ENCODE measurements at places on chromosomes 13 and 19.

DNA sequence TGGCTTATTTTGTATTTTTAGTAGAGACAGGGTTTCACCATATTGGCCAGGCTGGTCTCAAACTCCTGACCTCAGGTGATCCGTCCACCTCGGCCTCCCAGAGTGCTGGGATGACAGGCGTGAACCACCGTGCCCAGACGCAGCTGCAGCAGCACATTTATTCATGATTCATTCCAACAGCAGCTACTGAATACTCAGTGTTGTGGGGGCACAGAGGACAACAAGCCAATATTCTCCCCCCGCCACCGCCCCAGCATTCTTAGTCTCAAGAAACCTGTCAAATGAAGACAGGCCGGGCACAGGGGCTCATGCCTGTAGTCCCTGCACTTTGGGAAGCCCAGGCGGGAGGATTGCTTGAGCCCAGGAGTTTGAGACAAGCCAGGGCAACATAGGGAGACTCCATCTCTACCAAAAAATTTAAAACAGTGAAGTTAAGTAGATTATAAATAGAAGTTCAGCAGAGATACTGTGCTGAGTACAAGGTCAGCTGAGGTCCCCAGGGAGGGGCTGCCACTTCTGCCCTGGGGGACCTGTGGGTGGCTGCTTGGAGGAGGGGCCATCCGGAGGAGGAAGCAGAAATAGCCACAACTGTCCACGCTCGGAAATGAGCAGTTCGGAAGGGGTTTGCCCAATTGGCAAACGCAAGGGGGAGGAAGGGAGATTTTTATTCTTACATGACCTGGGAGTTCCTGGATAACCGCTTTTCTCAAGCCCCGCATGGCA lies 4.3 kb downstream of the DOT1L start:
- no peak for DNase-seq

- DNase-seq: no peak
Measured at GRCh38 chr13:91185294-91185863, 162.1 kb upstream of the MIR17HG start.

GRCh38 chr13:79812070-79812850 lies 331.3 kb downstream of the NDFIP2 start:
- no peak for DNase-seq

- no peak for DNase-seq
Measured at GRCh38 chr19:1251330-1252220, 3.2 kb downstream of the MIDN start.

DNA sequence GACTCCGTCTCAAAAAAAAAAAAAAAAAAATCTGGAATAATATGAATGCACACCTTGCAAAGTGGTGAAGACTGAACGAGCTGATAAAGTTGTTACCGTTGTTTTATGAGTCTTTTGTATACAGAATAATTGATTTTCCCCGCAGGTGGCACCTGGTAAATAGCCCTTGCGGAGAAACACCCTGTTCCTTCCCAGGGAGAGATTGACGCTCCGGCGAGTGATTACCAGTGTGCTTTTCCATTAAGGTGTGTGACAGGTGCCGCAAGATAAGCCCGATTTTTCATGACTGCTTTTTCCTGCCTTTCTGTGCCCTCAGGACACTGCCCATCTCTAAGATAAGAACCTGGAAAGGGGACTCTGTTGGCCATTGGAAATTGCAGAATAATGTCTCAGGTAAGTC lies 943 bp downstream of the ZNF302 start:
- no peak for DNase-seq

GRCh38 chr19:34975056-34975455 lies 11.0 kb upstream of the ZNF792 start:
- no peak for DNase-seq

GRCh38 chr13:47081246-47081645 lies 184.4 kb upstream of the HTR2A start:
- no peak for DNase-seq

DNA sequence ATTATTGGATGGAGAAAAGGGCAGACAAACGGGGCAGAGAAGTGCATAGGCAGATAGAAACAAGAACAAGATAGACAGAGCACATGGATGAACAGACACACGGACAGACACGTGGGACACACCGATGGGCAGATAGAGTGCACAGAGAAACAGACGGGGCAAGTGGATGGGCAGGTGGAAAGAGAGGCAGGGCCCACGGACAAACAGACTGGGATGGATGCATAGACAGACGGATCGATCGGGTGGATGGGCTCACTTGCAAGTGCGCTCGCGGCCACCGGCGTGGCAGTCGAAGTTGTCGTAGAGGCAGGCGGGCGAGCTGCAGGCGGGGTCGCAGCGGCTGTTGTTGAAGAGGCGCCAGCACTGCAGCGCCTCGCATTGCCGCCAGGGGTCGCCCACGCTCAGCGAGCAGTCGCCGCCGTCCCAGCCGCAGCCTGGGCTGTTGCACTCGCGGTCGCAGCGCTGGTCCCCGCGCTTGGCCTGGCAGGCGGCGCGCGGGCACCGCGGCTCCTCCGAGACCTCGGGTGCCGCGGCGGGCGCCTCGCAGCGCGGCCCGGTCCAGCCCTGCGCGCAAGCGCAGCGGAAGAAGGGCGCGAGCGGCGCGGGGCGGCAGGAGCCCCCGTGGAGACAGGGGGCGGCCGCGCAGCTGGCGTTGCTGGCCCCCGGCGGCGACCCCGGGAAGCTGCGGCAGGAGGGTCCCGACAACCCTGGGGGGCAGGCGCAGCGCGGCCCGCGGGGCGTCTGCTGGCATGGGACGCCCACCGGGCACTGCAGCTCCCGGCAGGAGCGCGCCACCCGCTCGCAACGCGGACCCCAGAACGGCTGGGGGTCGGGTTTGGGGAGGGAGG lies 23.3 kb downstream of the NOTCH3 start:
- peak; percentile 14 for DNase-seq

DNA sequence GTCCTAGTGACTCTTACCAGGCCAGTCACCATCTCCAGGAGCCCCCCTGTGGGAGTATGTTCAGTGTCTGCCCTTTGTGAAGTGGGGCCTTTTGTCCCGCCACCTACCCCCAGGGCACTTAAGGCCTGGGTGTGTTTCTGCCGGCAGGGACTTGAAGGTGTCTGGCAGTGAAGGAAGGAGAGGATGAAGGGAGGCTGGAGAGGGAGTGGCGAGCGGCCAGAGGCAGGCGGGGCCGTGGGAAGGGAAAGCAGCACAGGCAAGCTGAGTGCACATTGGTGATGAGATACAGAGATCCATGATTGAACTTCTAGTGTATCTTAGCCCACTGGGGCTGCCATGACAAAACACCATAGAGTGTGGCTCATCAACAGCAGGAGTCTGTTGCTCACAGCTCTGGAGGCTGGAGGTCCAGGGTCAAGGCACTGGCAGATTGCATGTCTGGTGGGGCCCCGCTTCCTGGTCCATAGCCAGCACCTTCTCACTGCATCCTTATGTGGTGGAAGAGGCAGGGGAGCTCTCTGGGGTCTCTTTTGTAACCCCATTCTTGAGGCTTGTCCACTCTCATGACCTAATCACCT lies 17.5 kb downstream of the CUL4A start:
- DNase-seq: no peak

DNA sequence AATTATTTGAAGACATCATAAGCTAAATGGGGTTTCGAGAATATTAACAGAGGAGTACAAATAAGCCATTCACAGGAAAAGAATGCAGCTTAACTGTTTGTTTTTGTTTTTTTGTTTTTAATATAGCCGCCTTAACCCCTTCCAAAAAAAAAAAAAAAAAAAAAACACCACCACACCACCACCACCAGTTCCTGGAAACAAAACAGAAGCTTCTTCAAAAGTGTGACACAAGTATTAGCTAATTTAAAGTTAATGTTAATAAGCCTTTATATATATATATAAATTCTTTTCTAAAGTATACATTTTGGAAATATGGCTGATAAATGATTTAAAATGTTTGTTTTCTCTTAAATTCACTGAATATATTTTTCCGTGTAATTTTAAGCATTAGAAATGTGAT lies 1.4 kb downstream of the RAP2A start:
- no peak for DNase-seq

GRCh38 chr19:8342316-8342683 lies 762 bp downstream of the KANK3 start:
- DNase-seq: no peak

DNA sequence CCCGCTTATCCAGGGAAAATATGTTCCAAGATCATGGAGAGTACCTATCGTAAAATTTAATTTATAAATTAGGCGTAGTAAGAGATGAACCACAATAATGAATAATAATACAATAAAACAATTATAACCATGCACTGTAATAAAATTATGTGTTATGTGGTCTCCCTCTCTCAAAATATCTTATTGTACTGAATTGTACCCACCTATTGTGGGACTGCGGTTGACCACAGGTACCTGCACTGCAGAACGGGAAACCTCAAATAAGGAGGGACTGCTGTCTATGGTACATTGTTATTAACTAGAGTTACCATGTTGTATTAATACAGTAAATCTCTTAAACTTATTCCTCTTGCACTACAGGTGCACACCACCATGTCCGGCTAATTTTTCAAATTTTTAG lies 5.3 kb upstream of the KLK12 start:
- DNase-seq: no peak

GRCh38 chr13:105990256-105990958 lies 545.1 kb downstream of the EFNB2 start:
- peak; percentile 27 for DNase-seq

- no peak for DNase-seq
Measured at GRCh38 chr19:38736036-38736412, 8.2 kb downstream of the CAPN12 start.

DNA sequence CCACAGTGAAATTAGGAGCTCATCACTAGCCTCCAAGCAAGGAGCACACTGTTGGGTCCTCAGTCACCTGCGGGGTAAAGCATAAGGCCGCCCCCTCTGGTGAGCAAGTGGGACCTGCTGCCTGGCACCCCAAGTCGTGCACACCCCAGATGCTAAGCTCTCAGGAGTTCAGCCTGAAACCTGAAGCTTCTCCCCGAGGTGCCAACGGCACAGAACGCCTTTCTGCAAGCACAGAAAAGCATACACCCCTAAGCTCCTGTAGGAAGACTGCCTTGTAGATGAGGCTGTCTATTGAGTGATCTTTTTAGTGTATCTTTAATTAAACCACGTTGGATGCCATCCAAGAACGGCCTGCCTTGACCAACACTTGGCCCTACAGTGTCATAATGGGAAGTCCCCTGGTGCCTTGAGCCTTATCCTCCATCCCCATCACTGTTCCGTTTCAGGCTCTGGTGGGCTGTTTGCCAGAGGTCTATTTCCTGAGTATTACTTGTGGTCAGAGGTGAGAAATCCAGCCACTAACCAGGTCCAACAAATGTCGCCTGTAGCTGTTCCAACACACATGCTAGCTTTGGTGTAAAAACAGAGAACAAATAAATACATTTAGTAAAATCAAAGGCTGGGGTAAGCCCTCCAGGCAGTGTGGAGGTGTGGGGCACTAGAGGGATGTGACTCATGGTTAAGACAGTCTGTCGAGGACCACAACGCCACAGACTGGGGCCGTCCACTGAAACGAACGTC lies 44.8 kb downstream of the C13orf42 start:
- DNase-seq: peak; percentile 8

GRCh38 chr13:21616205-21616866 lies 12.4 kb upstream of the MICU2 start:
- no peak for DNase-seq

DNA sequence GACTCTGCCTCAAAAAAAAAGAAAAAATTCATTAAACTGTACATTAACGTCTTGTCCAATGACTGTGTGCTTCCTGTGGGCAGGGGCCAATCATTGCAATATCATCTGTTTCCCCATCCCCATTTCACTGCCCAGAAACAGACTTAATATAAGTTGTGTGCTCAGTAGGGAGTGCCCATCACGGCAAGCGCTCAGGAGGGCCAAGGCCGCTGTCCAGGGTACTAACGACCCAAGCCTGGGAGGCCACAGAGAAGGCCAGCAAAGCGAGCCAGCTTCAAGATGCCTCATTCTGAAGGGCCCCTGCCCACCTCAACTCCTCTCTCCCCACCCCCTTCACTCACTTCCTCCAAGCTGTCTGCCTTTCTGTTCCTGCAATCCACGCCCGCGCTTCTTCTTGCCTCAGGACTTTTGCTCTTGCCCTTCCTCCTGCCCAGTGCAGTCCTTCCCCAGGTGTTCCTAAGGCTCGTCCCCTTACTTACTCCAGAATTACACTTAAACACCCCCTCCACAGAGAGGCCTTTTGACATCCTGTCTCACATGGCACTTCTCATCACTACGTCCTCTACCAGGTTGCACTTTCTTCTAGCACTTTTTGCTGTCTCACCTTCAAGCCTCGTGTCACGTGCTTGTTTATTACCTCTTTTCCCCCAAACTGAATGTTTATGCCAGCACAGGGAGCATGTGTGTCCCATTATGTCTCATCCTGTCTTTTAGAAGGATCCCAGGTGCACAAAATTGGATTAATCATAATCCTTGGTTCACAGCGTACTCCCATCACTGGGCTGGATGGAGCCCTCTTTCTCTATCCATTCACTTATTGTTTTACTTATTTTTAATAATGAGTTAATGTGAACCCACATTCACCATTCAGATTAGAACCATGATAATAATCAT lies 11.3 kb upstream of the POU2F2 start:
- no peak for DNase-seq

DNA sequence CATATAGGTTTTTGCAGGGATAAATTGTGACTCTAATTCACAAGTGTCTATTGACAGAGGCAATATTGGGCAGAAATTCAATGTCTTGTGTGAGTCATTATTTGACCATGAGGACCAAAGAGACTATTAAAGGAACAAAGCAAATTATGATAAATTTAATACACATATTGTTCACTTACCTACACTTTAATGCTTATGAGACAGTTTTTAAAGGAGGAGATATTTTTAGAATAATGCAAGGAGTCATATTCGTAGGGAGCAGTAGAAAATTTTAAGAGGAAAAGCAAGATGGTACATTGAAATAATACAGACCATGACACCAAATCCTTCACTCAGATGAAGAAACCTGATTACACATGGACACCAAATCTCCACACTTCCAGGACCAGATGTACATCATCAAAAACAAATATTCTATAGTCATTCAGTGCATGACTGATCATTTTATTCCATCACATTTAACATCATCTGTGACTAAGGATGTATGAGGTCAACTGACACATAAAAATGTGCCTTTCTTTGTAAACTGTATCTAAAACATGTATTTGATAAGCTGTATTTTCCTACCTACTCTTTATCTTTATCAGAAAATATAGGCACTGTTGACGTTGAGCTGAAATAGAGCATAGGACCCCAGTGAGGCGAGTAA lies 4.2 kb upstream of the OR7A17 start:
- no peak for DNase-seq

GRCh38 chr19:29302002-29302928 lies 89.3 kb upstream of the UQCRFS1 start:
- no peak for DNase-seq

All from non-pigmented ciliary epithelial cell (primary cell).